ENCODE measurements at places on chromosomes 2 and 18. TPM values are rescaled to one million over a fixed set of nuclear protein-coding genes. Genes with fewer than 3 reads are reported as not detected.

DNA sequence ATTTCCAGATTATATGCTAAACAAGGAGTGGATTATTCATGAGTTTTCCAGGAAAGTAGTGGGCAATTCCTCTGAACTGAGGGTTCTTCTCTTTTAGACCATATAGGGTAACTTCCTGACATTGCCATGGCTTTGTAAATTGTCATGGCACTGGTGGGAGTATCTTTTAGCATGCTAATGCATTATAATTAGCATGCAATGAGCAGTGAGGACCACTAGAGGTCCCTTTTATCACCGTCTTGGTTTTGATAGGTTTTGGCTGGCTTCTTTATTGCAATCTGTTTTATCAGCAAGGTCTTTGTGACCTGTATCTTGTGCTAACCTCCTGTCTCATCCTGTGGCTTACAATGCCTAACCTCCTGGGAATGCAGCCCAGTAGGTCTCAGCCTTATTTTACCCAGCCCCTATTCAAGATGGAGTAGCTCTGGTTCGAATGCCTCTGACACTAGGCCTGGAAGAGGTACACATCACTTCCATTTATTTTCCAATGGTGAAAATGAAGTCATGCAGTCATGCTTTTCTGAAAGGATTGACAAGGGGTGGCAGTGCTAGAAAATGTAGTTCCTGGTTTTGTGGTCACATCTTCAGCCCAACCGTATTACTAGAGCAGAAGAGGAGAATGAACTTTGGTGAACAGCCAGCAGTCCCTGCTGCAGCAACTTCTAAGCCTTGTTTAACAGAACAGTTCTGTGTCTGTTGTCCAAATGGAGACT lies 26.6 kb upstream of the ITGA4 start:
- no peak for DNase-seq

DNA sequence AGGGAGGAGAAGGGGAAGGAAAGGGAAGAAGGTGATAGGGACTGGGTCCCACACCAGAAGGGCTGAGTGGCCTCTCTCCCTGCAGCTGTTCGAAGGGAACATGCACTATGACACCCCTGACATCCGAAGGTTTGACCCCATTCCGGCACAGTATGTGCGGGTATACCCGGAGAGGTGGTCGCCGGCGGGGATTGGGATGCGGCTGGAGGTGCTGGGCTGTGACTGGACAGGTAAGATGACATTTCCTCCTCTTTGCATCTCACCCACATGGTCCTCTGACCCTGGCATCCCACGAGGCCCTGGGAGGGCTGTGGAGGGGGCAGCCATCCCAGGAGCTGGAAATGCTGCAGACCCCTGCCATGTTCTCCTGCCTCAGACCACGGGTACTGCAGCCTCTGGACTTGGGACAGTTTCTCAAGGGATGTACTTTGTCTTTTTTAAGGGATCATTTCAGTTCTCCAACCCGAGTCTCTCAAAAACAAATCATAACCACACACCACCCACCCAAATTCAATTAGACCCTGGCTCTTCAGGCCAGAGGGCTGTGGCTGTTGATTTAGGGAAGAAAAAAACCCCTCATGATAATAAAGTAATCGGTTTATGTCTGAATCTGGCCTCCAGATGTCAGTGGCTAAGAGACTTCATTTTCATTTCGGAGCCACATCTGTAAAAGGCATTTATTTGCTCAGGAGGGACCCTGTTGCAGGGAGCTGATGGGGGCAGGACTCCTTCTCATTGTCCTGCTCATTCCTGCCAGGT lies 63.5 kb downstream of the NRP2 start:
- DNase-seq, result no peak

GRCh38 chr2:45494275-45494977 lies 116.6 kb downstream of the SRBD1 start:
- no peak for DNase-seq

GRCh38 chr18:43588838-43589237 lies 311.5 kb upstream of the SYT4 start:
- DNase-seq, result no peak

The FIGN gene
- total RNA-seq, result 10.3 TPM

DNA sequence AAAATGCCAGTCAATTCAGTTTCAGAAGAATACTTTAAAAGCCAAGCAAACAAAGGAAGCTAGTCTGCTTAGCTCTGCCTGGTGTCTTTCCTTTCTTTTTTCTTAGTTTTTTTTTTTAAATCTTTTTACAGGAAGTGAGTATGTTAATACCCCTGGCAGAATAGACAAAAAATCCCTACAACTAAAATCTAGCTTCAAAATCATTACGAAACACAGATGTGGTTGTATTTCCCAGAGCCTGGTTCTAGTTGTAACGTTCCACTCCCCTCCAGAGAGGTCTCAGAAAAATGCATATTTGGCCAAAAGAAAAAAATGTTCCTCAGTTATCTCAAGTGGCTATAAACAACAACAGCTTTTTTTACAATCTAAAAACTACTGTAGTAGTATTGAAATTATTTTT lies 202.1 kb upstream of the RND3 start:
- DNase-seq, result no peak

- DNase-seq, result no peak
Observed at GRCh38 chr2:20080428-20080827, 29.0 kb upstream of the LAPTM4A start.

The NTSR2 gene
- not detected for total RNA-seq

DNA sequence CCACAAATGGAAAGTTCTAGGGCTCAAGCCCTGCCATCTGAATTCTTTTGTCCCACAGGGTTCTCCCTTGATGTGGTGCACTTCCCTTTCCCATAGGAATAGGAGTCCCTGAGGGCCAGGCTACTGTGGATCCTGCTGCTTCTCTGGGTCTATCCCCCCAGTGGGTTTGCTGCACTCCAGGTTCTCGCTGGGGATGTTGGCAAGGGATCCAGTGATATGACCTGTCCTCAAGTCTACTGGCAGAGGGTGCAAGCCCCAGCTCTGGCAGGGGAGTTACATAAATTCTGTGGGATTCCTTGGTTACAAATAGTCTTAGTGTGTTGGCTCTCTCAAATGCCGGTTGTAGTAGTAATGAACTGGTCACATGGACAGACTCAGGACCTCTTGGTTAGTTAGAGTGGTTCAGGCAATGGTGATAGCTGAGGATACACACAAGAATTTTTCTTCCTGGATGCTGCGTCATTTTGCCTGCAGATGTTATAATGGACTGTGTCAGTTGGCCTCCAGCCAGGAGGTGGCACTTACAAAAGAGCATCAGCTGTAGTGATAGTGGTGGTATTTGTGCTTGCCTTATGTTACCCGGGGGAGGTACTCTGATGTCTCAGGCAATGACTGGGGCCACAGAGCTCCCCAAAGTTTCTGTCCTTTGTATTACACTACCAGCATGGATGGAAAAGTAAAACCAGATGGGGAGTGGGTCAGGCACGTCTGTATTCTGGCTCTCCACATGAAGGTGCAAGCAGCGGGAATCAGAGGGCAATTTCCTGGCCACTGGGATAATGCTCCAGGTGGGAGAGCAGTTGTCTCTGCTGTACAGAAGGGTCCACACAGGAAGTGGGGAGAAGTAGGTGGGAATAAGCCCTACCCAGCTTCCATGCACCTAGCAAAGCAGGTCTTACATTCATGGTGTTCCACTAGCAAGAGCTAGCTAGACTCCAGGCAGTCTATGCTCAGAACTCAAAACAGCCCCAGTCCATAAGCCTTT lies 267.9 kb downstream of the SOX11 start:
- DNase-seq, result no peak

GRCh38 chr18:2602844-2603243 lies 31.5 kb downstream of the NDC80 start:
- no peak for DNase-seq

The CHST9 gene
- total RNA-seq, result not detected

- DNase-seq, result no peak
Observed at GRCh38 chr2:212644195-212644837, 105.7 kb upstream of the ERBB4 start.

- DNase-seq, result no peak
Observed at GRCh38 chr2:68590702-68591101, 52.7 kb upstream of the PROKR1 start.

DNA sequence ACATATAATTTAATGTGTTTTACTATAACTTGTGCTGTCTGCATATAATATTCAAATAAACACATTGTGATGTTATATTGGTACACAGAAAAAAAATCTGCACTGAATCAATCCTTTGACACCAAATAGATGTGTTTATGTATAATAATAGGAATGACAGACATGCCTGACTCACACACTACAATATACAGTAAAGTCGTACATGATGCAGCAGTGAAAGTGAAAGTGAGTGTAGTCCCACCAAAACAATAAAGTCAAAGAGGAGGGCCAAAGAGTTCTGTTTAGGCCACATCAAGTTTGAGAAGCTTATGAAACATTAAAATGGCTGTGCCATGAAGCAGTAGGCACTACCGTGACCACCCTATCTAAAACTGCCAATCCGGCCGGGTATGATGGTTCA lies 8.2 kb upstream of the RBM44 start:
- no peak for DNase-seq

The APCDD1 gene
- total RNA-seq, result 232 TPM

DNA sequence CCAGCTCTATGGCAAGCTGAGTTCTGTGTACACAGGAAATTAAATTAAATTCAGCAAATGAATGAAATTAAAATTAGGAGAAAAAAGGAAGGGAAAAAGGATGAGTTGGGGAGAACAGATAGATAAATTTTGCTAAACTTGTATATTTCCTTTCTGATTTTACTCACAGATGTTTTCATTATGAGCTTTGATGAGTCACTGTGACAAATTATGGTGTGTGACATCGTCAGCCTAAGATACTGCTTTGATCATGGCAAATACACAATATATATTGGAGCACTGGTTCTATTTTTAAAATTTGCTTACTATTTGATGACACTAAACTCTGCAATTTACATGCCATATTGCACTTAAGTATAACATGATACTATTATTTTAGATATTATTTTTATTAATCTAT lies 464.6 kb upstream of the SPHKAP start:
- DNase-seq, result no peak

- no peak for DNase-seq
Observed at GRCh38 chr2:54370405-54371104, 85.6 kb upstream of the SPTBN1 start.

DNA sequence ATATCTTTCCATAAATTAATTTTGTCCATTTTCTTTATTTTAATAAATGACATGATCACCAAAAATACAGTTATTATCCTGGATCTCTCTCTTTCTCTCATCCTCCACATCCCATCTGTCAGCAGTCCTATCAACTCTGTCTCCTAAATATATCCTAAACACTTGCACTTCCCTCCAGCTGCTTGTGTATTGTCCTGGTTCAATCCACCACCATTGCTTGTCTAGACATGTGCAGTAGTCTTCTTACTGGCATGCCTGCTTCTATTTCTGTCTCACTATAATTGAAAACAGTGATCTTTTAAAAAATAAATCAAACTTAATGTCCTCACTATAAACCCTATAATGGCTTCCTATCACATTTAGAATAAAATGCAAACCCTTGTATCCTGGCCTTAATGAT lies 2168.6 kb upstream of the PIK3C3 start:
- no peak for DNase-seq

- DNase-seq, result peak; percentile 72
Observed at GRCh38 chr2:108918156-108918874, 70.7 kb downstream of the EDAR start.

DNA sequence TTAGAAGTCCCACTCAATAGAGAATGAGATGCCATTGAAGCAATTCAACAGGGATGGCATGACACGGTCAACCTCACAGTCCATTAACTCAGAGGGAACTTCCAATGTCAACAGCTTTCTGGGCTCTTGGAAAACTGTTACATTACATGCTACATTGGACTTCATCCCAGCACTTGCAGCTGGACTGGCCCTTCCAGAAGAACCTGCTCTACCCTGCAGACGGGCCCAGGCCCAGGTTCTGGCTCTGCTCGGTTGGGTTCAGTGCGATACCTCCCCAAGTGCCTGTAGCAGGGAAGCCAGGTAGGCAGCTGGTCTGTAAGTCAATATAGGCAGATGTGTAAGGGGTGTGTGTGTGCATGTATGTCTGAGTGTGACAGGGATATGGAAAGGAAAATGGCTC lies 12.9 kb downstream of the LAMA1 start:
- DNase-seq, result no peak
